ENCODE measurements at places on chromosomes 2 and 18.

DNA sequence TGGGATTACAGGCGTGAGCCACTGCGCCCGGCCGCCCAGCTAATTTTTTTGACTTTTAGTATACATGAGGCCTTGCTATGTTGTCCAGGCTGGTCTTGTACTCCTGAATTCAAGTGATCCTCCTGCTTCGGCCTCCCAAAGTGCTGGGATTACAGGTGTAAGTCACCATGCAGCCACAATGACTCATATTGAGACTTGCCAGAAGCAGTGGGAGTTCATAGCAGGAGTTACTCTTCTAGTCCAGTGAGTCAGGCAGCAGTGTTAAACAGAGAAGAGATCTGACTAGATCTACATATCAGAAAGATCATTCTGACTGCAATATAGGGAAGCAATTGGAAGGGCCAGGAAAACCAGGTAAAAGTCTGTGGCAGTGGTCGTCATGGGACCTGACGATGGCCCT lies 1.5 kb upstream of the FLACC1 start:
- no peak for DNase-seq

- no peak for DNase-seq
Measured at GRCh38 chr2:18763338-18763737, 174.0 kb upstream of the NT5C1B start.

DNA sequence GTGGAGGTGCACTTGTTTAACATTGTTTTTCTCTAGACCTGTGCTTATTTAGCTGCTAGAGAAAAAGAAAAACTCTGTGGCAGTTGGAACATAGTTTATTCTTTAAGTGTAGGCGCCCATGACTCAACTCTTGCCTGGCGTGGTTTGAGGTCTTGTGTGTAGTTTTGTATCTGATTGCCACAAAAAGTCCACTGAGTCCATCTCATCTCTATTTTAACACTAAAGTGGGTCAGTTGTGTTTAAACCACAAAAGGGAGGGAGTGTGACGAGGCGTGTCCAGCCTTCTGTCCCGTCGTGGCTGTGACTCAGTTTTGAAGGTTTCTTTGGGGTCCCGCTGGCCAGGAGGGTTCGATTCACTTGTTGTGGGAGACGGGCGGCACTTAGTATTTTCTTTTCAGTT lies 15.3 kb upstream of the UGT1A9 start:
- no peak for DNase-seq

DNA sequence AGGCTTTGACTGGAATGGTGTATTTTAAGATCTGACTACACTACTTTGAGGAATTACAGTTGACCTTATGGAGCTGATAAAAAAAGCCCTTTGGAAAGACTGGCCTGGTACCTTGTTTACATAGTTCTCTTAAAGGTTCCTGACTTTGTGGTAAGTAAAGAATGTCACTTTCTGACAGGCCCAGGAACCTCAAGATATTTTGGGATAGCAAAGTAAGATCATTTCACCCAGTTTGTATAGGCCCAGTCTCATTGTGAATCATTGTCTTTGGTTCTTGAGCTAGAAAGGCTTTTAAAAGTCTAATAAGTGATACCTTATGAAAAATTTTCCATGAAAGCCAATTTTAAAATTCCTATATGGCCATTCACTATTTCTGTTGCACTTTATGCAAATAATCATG lies 316.3 kb upstream of the LRRTM4 start:
- DNase-seq, result no peak

GRCh38 chr18:8984131-8984721 lies 118.3 kb upstream of the NDUFV2 start:
- no peak for DNase-seq

DNA sequence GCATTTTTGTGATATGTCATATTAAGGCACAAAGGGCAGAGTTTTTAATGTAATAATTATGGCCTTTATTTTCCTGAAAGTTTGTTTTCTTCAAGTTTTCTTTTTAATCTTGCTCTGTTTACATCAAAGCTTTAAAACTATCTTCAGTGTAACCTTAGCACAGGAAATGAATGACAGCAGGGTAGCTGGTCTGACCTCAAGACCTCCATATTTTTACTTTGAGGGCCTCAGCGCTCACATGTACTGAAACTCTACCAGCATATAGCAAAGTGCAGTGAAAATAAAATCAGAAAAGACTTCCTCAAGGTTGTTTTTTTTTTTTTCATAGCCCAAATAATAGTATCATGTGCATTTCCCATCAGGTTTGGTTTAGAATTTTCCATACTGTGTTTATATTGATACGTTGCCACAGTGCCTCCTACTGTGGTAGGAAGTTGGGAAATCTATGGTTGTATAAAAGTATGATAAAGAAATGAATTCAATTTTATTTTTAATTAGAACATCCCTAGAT lies 163.4 kb downstream of the UBE2E3 start:
- no peak for DNase-seq

- DNase-seq, result no peak
Measured at GRCh38 chr2:85878719-85879370, 9.9 kb downstream of the ST3GAL5 start.

DNA sequence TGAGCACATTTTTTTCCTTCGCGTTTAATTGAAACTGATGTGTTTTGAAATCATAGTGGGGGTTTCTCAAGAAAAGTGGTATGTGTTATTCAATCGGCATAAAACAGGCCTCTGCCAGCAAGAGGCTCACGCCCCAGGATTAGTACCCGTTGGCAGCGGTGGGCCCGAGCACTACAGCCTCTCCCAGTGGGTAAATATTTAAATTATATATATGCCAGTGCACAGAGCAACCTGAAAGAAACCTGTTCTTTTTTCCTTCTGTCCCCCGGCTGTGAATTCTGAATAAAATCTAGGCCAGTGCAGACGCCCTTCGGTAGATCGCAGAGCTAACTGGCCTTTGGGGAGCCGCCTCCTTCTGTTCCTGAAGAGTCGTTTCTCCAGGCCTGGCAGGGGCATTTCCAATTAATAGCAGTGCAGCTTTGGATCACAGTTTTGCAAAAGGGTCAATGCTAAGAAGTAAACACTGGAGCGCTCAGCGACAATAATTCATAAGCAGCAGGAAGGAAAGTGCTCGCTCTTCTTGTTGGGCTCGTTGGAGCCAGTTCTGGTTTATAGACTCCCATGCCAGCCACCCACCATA lies 202.8 kb upstream of the SALL3 start:
- DNase-seq, result no peak

- DNase-seq, result no peak
Measured at GRCh38 chr2:173968551-173968950, 3.4 kb upstream of the SP3 start.

DNA sequence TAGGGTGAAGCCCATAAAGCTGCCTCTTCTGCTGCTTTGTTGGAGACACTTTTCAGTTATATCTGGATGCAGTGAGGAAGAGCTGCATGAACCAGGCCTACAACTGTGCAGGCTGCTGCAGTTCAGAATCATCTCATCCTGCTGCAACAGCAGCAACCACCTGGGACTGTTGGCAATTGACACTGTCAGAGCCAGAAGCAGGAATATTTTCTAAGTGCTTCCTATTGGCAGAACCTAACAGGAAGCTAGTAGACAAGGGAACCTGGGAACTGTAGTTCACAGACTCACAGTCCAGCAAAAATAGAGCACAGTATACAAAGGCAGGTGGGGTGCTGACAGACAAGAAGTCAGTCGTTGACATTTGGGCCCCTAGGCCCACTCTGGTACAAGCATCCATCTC lies 452.9 kb upstream of the SPRED2 start:
- DNase-seq, result no peak

DNA sequence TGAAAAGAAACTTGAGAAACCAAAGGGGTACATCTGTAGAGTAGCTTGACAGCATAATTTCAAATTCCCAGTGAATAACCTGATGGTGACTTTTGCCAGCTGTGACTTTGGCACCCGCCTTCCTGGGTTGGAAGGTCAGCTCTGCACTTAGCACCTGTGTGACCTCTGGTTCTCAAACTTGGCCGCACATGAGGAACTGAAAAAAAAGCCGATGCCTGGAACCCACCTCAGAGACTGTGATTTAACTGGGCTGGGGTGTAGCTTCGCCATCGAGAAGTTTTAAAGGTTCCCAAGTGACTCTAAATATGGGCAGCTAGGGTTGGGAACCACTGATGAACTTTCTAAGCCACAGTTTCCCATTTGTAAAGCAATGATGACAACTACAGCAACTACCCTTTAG lies 6.5 kb downstream of the EFEMP1 start:
- no peak for DNase-seq

DNA sequence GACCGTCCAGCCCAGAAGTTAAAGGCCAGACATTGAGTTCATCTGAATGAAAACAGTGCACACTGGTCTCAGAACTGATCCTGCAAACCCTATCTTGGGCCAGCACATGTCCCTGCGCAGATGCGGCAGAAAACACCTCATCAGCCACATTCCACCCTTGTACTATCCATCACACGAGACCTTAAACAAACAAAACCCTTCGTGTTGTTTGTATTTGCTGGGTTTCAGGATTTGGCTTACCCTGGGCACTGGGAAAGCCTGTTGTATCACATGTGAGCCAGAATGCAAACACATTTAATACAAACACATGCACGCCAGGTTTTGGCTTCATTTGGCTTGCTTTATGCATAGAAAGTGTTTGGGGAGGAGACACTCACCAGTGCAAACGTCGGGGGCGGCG lies 12.5 kb downstream of the WIPF1 start:
- no peak for DNase-seq

GRCh38 chr2:6526093-6526824 lies 339.4 kb downstream of the CMPK2 start:
- DNase-seq, result no peak

DNA sequence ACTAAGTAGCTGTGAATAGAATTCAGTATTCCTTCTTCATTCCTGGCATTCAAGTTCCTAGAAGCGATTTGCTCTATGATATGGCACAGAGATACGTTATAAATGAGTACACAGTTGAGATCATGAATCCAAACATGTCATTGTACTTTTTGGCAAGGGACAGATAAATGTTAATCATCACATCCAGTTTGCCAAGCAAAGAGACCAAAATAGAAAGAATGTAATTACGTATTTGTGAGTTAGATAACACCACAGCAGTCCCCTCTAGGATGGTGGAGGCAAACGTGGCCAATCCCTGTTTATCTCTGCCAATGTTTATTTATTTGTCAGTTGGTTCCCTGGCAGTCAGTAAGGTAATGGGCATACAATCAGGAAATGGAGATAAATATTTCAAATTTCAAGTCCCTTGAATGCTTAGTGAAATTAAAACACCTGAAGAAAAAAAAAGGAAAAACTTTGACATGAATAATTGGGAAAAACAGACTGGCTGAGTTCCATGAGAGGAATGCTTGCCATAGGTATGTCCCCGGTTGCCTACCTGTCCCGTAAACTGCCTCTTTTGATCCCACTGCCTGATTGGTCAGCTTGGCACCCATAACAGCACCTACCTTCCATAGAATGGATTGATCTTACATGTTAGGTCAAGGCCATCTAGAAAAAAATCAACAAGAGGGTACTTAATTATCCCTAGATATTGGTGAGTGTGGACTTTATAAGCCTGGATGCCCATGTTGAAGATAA lies 451.1 kb upstream of the NETO1 start:
- DNase-seq, result no peak

- no peak for DNase-seq
Measured at GRCh38 chr2:158006961-158007719, 94.5 kb upstream of the UPP2 start.

DNA sequence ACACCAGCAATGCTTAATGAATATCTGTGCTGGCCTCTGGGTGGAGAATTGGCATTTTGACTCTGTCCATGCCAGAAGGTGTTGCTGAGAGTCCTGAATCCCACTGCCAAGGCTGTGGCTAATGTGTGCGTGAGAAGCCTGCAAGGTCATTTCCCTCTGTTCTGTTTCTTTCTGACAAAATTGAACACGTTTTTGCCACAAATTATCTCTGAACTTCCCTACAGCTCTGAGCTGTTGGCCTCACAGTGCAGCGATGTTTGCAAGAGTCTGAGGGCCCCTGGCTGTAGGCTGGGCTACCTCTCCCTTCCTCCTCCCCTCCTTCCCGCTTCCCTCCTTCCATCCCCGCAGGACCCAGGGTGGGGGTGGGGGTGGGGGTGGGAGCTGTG lies 154.1 kb upstream of the HS6ST1 start:
- DNase-seq, result no peak

GRCh38 chr18:74579496-74580065 lies 18.1 kb upstream of the ZNF407 start:
- DNase-seq, result no peak

DNA sequence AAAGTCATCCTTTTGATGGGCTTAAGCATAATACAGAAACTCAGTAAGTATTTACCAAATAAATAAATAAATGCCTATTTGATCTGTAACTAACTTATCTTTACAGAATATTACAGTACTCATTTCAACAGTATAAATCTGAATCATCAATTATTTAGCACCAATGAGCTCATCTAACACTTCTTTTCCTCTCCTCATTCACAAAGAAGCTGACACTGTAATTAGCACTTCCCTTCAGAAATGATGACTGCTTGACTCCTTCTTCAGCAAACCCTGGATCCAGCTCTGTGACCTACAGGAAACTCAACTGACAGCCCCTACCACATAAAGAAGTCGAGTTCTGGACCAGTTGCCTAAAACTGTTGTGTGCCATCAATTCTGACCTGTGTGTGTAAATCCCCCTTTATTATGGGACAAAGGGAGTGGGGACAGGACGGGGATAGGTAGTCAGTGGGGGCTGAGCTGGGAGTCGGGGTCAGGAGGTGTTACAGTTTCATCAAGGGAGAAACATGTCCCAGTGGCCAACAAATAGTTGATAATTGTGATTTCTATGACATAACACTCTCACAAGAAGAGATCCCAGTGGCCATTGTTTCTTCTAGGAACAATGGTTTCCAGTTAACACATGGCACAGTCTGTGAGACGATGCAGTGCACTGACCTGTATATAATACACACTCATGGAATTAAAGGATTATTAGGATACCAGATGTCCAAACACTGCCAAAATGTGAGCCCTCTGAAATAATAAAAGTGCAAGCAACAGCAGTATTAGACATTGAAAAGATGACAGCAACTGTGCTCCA lies 68.7 kb downstream of the STK39 start:
- DNase-seq, result no peak

DNA sequence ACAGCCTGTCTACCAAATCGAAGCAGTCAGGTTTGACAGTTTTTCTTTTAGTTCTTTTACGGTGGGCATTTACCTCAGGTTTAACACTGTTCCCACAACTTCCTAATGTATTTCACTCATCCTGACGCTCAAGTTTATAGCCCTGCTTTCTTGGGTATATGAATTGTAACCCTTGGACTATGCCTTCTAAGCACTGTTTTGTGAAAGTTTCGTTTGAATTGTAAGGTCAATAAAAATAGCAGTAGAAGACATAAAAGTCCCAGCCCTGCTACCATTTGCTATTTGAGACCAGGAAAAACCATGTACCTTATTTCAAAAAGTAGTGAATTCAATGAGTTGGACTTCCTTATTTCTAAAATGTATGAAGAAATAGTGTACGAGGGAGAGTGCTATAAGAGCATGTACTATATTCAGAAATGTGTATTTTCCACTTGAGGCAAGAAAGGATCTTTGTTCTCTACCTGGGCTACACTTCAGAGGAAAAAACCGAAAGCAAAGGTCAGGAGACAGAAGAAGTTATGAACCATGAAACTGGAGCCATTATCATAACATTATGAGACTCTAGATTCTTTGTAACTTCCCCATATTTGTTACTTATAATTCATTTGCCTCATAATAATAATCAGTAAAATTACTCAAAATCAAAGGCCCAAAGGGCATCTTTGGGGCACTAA lies 1.9 kb upstream of the ZC3H15 start:
- DNase-seq, result no peak

All from stimulated activated CD8-positive, alpha-beta memory T cell treated with anti-CD3 and anti-CD28 coated beads, Interleukin-4, amount 100 ng/mL, for 1 hour (primary cell).